ENCODE measurements at places on chromosomes 13 and 19. TPM values are rescaled to one million over a fixed set of nuclear protein-coding genes. Genes with fewer than 3 reads are reported as not detected.

The NR1H2 gene
- 86.2 TPM for total RNA-seq

The NLRP4 gene
- total RNA-seq: not detected

The EFNA2 gene
- total RNA-seq: not detected

The GFY gene
- total RNA-seq: not detected

The GPC5 gene
- total RNA-seq: not detected

The DHDH gene
- total RNA-seq: 2.9 TPM

The SPACA6 gene
- total RNA-seq: 5.2 TPM

The C1QTNF9 gene
- total RNA-seq: not detected

The ZNF552 gene
- 8.4 TPM for total RNA-seq

The KRTDAP gene
- total RNA-seq: not detected

The FUT3 gene
- not detected for total RNA-seq

The CTXN1 gene
- not detected for total RNA-seq

GRCh38 chr13:111460548-111461444, 140.4 kb downstream of the TEX29 start:
- DNase-seq: peak; percentile 16

DNA sequence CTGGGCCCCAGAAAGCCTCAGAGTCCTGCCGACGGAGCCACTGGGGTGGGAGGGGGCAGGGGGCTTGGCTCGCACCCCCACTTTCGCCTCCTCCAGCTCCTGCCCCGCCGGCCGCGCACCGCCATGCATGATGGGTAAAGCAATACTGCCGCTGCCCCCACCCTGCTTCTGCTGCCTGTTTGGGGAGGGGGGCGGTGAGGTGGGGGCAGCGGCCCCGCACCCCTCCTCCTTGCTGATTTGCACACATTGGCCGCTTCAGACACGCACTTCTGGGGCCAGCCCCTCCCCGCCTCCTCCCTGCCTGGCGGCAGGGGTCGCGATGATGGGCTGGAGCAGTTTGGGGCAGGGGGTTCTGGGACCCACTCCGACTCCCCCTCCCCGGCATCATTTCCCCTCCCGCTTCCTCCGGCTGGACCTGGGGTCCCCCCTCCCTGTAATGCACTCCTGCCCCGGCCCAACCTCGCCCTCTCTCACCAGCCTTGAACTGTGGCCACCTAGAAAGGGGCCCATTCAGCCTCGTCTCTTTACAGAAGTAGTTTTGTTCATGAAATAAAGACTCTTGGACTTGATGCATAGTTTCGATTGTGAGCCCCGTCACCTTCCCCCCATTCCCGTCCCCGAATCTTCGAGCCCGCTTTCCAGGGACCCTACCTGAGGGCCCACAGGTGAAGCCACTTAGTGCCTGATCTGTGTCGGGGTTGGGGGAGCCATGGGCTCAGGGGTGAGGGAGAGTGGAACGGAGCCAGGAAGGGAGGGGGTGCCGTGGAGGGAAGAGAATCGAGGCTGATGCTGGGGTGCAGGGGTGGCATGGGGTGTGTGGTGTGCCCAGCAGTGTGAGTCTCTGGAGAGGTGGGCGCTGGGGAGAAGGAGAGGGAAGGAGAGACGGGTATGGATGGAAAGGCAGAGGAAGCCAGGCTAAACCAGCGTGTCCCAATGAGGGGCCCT, 1.4 kb upstream of the HPN start:
- no peak for DNase-seq

DNA sequence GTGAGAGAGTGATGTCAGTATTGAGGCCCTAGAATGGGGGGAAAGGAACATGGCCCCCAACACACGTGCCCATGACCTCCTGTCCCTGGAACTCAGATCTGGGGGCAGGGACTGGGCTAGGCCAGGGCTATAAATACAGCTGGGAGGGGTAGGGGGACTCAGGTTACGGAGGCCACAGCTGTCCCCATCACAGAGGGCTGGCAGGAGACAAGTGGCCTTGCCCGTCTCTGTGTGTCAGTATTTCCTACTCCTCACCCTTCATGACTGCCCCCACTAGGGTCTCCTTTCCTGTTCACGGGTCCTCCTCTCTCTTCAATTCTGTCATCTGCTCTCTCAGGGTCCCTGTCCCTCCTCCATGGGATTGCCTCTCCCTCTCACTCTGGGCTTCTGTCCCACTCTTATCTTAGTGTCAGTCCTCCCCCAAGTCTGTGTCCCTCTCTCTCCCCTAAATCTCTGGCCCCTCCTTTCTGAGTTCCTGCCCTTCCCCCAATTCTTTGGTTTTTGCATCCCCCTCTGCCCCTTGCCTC, 687 bp upstream of the HRC start:
- DNase-seq: no peak

GRCh38 chr13:54633456-54633855, 1604.8 kb downstream of the OLFM4 start:
- no peak for DNase-seq

- DNase-seq: no peak
Observed at GRCh38 chr13:93788456-93788855, 561.8 kb downstream of the GPC6 start.

GRCh38 chr13:41952749-41953148, 8.2 kb downstream of the VWA8 start:
- DNase-seq: no peak

- no peak for DNase-seq
Observed at GRCh38 chr13:98542568-98543377, 34.1 kb downstream of the STK24 start.

DNA sequence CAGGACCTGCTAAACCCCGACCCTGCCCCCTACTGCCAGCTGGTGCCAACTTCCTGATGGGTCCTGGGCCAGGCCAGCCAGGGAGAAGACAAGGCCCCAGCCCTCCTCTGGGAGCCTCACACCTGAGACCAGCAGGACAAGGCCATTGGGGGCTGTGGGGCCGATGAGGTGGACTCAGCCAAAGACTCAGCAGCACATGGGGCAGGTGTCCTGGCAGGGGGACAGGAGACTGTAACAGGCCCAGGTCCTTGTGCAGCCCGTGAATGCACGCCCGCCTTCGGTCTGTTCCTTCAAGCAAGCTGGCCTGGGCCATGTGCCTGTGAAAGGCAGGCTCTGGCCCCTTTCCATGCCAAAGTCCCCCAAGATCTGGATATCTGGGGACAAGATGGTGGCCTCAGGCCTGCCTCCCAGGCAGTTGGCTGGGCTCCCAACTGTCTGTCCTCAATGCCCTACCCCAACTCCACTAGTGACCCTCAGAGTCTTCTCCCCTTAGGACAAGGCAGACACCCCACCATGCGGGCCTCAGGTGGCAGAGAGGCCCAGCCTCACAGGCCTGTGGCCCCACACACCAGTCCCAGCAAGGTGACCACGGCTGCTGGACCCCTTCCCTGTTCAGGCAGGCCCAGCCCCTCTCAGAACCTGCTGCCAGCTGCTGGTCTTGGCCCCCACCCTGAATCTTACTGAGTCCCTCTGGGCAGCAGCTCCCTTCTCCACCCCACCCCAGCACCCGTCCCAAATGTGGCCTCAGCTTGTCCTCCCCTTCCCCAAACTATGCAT, 12.3 kb downstream of the CEACAM19 start:
- DNase-seq: no peak

DNA sequence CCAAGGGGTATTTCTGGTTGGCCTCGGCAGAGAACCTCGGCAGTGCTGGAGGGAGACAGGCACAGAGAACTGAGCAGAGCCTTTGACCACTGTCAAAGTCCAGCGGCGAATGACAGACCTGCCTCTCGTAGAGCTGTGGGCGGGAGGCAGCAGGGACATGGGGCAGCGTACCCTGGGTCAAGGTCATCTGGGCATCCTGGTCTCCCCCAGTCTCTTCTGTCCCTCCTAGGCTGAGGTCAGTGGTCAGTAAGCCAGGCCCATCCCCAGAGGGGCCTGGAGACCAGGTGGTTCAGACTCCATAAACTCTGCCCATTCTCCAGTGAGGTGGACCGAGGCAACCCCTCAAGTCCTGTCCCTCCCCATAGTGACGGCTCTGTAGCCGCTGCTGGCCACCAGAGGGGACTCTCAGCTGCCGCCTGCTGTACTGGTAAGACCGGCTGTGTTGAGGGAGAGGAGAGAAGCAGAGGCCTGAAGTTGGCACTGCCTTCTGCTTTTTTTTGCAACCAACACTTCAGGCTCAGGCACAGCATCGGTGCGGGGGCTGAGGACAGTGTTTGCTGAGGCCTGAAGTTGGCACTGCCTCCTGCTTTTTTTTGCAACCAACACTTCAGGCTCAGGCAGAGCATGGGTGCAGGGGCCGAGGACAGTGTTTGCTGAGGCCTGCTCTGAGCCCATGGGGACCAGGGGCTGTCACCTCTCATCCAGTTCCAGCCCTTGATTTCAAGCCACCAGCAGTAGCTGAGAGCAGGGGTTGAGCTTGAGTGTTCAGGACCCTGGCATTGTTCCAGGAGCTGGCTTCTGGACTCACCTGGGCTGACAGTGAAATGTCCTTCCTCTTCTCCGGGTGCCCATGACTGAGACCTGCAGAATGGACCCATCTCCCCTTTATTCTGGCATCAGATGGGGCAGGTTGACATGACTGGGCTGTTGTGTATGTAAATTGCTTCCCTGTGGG, at the start of gene PGLYRP2:
Gene PGLYRP2, minus strand, starts transcription at position 111 of the 955 bp plus-strand sequence. CDS start 130 bp downstream, outside the sequence.
- DNase-seq: no peak

DNA sequence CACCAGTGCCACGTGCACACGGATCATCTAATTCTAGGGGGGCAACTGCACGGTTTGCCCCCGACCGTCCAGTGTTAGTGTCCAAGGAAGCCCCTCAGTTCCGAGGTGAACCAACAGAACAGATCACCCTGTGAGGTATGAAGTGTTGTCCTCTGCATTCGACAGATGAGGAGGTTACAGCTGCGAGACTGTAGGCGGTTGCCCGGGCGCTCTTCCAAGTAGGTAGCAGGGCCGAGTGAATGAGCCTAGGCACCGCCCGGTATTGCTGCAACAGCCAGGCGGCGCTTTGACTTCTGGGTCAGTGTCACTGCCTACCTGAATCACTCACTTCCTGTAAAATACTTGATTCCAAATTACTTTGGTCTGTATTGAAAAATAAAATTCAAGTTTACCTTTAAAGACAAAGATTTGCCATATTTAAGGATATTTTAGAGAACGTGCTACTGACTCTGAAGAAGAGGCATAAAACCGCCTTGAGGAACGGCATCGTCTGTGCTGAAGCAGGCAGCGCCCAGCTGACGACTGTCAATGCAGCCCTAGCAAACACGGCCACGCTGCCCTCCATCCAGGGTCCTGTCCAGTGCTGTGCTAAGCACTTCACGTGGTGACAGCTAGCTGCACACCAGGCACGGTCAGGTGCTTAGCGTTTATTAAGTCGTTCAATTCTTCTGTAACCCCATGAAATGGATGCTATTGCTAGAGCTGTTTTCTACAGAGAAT, 19.3 kb upstream of the RASA3 start:
- DNase-seq: peak; percentile 56

GRCh38 chr19:48962029-48962848, 2.9 kb upstream of the FTL start:
- peak; percentile 60 for DNase-seq

DNA sequence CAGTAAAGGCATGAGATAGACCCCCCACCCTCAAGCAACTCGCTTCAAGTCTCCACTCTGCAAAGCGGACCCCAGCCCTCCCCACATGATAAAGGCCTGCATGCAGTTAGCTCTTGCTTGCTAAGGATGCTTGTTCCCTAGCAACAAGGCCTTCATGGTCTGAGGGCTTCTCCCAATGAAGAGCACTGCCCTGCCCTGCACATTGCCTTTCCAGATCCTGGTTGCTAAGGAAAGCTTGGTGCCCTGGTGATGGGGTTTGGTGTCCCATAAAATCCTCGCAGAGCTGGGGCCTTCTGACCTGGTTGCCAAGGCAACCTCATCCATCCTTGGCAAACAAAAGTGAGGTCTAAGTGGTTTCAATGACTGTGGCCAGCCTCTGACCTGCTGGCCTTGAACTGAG, 6.0 kb downstream of the DBP start:
- no peak for DNase-seq

- no peak for DNase-seq
Observed at GRCh38 chr13:79442221-79442620, 36.2 kb upstream of the RBM26 start.

GRCh38 chr19:7928334-7928706, 2.4 kb upstream of the CTXN1 start:
- no peak for DNase-seq

GRCh38 chr13:53112522-53112921, 83.9 kb downstream of the OLFM4 start:
- DNase-seq: no peak

DNA sequence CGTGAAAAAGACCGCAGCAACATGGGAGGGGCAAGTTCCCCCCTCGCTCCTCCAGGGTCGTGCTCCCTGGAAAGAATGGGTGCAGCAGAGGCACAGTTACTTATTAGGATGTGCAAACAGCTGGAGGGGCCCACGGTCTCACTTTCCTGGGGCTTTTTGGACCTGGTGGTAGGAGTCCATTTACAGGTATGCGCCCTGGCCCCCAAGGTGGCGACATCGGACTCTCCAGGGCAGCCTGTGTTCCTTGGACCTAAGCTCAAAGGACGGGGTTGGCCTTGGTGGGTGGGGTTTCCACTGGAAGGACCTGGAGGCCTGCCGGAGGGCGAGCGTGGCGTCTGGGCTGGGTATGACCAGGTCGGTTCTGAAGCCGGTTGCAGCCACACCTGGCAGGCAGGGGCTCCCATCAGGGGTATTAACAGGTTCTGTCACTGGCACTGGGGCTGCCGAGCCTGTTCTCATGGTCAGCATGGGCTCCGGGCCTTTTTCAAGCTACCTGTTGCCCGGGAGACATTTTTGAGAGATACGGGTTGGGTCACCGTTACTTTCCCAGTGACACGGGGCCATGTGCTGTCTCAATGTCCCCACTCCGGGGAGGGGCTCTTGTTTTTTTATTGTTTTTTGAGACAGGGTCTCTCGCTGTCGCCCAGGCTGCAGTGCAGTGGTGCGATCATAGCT, 5.9 kb downstream of the ZFR2 start:
- no peak for DNase-seq

GRCh38 chr13:27551562-27551961, 68.8 kb downstream of the LNX2 start:
- DNase-seq: no peak

DNA sequence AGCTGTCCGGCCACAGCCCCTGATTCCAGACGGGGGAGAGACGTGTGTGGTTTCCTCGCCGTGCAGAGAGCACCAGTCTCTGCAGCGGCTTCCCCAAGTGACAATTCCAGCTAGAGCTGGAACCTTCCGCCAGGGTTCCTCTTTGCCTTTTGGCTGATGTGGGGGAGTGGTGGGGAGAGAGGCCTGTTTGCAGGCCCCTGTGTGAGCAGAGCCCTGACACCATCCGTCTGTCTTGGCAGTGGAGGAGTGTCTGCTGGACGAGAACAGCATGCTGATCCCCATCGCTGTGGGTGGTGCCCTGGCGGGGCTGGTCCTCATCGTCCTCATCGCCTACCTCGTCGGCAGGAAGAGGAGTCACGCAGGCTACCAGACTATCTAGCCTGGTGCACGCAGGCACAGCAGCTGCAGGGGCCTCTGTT, 25.0 kb downstream of the LAMP1 start:
- no peak for DNase-seq

- DNase-seq: no peak
Observed at GRCh38 chr19:1520203-1520780, 3.6 kb upstream of the PLK5 start.
